Jurkat, Clone E6-1 (cell line): ENCODE measurements at places on chromosomes 1 and 21.

GRCh38 chr1:170503665-170504064 lies 28.3 kb upstream of the GORAB start:
- no peak for DNase-seq

DNA sequence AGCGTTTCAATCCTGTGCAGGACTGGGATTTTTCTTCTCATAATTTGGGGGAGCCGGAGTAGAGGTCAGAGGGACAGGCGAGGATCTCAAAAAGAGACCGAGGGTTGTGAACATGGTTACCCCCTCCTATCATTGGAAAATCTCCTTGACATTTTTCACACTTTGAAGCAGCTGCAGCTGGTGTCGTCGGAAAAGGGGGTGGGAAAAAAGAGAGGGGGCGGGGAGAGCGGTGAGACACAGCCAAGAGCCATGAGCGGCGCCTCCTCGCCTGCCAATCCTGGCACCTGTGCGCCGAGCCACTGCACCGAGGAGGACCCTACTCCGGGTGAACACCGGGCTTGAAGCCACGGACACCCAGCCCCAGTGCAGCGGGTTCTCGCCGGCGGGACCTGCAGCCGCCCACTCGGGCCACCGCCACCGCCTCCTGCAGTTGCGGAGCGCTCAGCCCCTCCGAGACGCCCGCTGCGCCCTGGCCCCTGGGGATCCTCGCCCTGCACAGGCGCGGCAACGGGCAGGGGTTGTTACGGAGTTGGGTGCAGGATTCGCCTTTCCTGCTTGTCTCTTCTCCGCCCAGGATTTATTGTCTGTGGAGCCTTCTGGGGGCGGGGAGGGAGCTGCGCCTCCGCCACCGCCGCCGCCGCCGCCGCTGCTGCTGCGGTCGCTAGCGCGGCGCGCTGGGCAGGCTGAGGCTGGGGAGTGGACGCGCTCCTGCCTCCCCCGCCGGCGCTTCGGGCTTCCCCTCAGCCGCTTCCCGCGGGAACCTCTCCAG lies at the start of gene LRRC7:
LRRC7 (plus strand) TSS at position 271 of the 769 bp plus-strand sequence. CDS start 718 bp downstream, outside the sequence.
- DNase-seq, result no peak

DNA sequence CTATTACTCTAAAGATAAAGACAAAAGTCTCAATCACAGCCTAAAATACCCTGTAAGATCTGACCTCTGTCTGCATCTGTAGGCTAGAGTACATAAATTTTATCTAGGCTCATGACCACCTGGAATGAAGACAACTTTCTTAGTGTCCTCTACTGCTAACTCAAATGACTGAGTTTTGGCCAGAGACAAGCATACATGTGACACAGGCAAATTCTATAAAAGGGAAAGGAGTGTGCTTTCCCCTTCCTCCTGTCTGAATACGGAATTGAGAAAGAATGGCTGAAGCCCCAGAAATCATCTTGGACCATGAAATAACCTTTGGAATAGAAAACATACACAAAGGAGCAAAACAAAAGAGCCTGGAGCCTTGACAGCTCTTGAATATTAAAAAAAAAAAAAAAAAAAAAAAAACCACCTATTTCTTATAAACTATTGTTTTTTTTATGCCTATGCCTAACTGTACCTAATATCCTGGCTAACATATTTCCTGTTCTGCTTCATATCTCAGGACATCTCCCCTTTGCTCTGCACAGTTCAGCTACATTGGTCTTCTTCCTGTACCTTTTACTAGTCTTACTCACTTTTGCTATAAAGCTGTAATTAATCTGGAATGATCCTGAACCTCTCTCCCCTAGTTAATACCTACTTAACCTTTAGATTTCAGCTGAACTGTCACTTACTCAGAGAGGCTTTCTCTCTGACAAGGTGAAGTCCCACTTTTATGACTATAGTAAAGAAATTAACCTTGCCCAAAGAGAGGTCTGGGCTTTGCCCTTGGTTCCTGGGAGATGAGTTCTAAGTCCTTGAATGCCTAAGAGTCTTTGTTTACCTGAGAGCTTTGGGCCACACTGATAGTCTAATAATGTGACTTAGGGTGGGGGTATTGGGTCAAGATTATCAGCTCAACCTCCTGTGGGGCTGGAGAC lies 16.1 kb downstream of the UCHL5 start:
- DNase-seq, result no peak

DNA sequence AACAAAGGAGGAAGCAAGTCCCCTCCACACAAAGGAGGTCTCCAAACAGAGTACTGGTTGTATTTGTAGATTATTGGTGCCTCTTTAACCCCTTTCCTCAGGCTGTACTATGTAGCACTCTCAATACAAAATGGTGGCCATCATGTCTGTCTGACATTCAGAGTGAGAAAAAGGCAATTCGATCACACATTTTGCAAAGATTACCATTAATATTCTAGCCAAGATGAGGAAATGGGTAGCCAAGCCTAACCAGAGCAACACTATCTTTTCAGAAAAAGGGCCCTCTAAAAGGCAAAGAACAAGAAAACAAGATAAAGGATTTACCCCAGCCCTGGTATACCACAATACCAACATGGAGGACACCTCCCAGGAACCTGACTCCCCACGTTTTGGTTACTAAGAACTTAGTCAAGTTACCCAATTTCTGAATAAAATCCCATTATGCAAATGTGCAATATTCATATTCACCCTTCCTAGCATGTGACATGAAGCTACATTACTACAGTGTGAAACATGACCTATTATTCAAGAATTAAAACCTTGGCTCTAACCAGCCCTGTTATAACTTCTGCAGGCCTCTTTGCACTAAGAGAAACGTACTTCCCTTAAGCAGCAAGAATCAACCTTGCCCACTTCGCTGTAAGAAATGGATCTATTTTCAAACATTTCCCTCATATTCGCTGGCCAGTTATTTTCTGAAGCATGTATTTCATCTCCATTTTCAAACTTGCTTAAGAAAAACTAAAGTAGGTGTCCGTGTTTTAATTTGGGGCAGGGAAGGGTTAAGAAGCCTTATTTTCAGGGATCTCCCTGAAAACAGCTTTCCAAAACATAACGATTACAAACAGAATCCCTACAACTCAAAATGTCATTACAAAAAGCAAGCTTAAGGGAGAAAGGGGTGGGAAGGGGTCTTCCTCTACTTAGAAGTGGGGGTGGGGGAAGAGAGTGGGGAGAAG lies 2.1 kb downstream of the KDM5B start:
- DNase-seq, result peak; percentile 45

DNA sequence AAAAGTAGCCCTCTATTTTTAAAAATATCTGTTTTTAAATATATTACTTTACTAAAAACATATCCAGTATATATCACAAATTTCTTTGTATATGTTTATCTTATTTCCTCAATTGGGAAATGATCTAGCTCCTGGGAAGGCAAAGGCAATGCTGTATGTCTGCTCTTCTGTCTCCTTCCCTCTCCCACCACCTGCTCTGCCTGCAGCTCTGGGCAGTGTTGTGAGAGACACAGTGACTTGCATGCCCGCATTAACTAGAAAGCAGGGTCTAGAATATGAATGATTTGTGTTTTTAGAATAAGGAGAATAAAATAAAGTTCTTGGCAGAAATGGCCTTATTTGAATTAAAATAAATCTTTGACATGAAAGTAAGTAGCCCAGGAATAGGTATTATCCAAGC lies 11.1 kb downstream of the SLC30A10 start:
- DNase-seq, result no peak

- no peak for DNase-seq
These were observed 1.3 kb upstream of the DUSP23 start for GRCh38 chr1:159779403-159779851.

- DNase-seq, result no peak
These were observed 20.4 kb downstream of the SLC16A1 start for GRCh38 chr1:112935461-112936111.

DNA sequence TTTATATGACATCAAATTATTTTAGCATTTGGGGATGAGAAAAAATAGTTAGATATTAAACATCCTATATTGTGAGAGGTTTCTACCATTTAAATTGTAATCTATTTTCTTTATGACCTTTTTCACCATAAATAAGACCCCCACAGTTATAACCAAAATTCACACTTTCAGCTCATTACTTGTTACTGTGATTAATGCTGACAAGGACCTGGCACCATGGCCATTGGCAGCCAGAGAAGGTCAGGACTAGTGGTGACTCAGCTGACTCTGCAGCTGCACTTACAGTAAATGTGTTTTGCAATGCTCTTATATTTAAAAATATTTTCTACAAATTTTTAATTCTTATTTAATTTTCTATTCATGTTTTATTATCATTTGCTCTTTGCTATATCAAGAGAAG lies 133.3 kb upstream of the C1orf105 start:
- no peak for DNase-seq

DNA sequence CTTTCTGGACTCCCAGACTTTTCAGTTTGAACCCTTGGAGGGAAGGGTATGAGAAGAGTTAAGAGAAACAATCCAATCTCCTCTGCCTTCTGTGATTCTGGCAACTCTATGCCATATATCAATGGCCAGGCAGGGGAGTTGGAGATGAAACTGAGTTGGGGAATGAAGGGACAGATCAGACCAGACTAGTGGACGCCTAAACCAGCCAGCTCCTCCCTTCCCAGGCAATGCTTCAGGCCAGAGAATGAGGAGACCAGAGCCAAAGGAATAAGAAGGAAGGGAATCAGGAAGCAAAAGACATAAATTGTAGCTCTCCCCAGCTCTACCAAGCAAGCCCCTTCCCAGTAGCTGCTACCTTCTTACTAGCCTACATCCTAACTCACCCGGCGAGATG lies 22.7 kb downstream of the PLEKHA6 start:
- no peak for DNase-seq

GRCh38 chr1:84615790-84616189 lies 41.5 kb upstream of the CTBS start:
- no peak for DNase-seq

GRCh38 chr1:221972276-221973235 lies 230.7 kb upstream of the DUSP10 start:
- no peak for DNase-seq

DNA sequence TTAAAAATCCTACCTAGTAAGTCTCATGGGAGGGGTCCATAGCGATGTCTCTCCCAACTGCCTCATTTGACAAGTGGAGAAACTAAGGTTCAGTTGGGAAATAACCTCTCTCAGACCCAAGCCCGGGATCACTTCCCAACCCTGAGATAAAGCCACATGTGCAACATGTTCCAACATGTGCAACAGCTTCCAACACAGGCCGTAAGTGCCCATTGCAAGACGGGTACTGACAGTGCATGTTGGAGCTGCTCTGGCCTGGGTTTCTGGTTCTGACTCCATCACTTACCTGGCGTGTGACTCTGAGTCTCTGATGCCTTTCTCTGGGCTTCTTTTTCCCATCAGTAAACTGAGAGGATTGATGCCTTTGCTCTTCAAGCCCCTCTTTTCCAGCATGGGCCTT lies 38.0 kb upstream of the FOXO6 start:
- DNase-seq, result no peak

- peak; percentile 29 for DNase-seq
These were observed 543 bp upstream of the EPHB2 start for GRCh38 chr1:22709891-22710700.

DNA sequence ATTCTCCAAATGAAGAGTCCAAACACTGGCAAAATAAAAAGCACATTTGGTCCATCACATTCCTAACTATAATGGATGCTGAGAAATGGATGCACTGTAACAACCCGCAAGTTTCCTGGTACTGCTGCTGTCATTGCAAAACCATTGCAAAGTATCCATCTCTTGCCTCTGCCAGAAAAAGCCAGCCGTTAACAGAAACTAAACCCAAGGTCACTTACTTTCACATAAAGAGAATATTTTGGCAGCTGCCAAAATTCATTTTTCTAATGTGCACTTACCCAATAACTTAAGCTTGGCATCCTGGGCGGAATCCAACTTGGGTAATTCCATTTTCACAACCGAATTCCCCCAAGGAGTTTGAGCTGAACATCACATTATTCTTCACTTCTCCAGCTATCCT lies 77.0 kb upstream of the LRRC8D start:
- DNase-seq, result no peak

DNA sequence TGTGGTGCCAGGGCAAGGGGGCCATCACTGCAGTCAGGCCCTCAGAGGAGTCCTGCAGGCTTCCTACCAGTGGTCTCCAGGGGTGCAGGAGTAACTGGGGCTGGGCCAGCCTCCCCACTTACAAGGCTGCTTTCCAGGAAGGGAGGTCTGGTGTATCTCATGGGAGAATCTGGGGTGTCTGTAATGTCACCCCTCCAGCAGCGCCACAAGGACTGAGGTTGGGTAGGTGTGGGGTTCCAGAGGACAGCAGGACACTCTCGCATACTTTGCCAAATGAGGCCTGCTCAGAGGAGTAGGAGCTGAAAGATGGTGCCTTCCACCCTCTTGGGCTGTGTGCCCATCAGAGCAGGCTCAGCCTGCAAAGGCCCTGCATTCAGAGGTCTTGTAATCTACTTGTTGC lies 46.9 kb downstream of the TNNT2 start:
- no peak for DNase-seq

- no peak for DNase-seq
These were observed 101.0 kb downstream of the SIM2 start for GRCh38 chr21:36799869-36800268.

GRCh38 chr1:9425859-9426258 lies 113.4 kb upstream of the SLC25A33 start:
- no peak for DNase-seq

DNA sequence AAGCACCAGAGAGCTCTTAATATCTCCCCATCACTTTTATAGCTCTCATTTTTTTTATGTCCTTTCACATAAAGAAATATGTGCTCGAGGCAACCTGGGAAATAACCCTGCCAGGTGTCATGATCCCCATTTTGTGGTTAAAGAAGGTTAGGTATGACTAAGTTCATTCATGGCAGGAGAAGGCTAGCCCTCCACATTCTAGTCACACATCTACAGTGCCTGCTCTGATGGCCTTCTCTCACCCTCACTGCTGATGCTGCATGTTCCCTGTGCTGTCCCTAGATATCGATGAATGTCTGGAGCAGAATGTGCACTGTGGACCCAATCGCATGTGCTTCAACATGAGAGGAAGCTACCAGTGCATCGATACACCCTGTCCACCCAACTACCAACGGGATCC lies 187.5 kb downstream of the TPR start:
- DNase-seq, result no peak
